SW480 (cell line): ENCODE measurements at places on chromosomes 4 and X.

DNA sequence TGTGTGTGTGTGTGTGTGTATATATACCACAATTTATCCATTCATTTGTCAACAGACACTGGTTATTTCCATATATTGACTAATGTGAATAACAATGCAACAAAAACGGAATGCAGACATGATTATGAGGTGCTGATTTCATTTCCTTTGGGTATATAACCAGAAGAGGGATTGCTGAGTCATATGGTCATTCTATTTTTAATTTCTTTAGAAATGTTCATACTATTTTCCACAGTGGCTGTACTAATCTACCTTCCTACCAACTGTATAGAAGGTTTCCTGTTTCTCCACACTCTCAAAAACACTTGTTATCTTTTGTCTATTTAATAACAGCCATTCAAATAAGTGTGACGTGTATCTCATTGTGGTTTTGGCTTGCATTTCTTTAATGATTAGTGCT lies 269.9 kb downstream of the OPHN1 start:
- no peak for DNase-seq

GRCh38 chr4:177222781-177223180 lies 86.9 kb upstream of the NEIL3 start:
- no peak for DNase-seq

DNA sequence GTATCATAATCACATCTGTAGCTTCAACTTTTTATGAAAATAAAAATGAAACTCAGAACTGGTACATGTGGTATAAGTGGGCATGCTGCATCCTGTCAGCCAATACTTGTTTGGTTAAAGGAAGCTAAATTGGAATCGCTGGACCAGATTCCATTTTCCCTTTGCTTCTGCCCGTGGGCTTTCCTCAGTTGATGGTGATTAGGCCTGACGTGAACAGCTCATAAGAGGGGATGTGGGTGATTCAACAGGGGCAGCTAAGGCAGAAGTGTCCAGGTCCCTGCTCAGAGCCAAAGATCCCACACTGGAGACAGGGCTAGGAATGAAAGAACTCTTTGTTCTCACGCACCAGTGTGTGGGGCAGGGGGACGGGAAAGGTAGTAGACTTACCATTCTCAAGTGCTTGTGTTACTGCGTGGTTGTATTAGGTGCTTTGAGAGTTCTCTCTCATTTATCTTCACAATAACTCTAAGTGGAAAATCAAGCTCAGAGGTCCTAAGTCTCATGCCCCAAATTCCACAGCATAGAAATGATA lies 63.2 kb upstream of the GUCY1A1 start:
- DNase-seq: no peak

- DNase-seq: no peak
These were observed 1490.1 kb upstream of the IGFBP7 start for GRCh38 chr4:58600290-58600689.

DNA sequence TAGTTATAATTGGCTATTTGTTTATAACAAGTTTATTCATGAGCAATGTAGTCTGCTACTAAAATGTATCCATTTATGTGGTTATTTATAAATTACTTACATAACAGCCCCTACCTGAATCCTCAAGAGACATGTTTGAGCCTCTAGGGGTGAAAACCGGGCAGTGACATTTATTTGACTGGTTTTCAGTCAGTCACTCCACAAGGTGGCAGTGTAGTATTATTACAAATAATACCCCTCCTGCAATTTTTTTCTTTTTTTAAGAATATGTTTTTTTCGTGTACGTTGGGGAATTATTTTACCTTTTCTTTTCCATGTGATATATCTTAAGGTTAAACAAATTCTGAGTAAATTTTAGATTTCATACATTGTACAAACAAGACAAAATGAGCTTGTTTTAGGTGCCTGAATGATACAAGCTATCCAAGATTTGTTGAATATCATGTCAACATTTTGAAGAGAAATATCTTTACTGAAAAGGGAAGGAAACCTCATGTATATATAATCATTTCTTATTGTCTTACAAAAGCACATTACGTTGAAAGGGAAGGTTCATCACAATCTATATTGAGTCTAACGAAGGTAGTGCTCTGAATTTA lies 598.7 kb upstream of the TECRL start:
- peak; percentile 21 for DNase-seq
